ENCODE measurements at places on chromosomes 12 and 14.

DNA sequence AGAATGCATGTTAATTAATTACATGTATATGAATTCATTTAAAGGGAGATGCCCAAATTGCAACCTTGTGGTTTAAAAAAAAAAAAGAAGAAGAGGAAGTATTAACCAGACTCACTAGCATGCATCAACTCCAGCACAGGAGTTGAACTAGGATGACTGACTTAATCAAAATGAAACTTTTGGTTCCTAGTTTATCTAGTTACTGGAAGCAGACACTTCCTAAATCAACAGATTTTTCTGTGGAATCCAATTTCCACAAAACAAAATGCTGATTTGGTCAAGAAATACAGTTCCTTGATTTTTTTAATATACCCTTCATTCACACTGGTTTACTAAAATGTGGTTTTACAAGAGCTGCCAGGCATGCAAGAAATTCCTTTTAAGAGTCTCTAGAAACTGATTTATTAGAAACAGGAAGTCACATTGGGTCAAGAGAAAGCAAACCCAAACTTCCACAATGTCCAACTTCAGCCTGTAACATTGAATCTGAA lies 41.6 kb downstream of the ITPR2 start:
- no peak for DNase-seq

DNA sequence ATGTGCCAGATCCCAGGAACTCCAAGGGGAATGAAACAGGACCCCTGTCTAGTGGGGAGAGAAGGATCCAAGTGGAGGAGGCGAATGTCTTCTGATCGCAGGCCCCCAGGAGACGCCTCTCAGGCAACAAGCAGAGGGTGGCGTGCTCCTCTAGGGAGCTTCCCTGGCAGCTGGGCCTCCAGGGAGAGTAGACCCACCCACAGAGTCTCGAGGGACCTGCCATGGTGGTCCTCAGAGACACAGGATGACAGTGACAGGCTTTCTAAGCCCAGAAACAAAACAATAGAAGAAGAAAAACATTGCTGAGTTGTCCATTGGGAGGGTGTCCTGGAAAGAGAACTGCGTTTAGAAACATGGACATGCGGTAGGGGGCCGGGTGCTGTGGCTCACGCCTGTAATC lies 140.6 kb upstream of the MAP1LC3B2 start:
- DNase-seq: no peak

DNA sequence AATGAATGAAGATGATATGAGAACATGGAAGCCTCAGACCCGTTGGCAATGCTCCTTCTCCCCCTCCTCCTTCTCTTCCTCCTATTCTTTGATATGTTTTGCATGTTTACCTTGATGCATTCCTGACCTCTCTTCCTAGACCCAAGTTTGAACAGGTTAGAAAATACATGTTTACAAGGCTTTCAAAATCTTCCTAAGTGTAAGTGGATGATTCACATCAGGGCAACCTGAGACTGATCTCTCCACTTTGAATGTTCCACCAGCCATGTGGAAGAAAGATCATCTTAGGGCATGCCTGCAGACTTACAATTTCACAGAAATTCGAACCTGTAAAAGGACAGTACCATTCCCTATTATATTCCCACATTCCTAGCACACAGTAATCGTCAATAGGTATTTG lies 18.0 kb upstream of the LDHB start:
- DNase-seq: no peak

DNA sequence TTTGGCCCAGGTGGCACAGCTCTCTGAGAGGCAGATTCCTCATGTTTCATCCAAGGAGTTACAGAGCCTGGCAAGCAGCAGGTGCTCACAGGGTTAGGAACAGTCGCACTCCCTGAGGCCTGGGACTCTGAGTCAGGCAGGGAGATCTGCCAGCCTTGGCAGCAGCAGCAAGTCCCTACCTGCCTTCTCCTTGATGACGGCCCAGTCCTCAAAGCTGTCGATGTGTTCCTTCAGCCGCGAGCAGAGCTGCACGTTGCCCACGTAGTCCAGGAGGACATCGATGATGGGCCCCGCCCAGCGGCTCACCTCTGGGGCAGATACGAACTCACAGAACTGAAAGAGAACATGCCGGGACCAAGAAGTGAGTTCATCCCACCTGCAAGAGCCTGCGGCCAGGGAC lies 10.4 kb downstream of the FAM181A start:
- no peak for DNase-seq

DNA sequence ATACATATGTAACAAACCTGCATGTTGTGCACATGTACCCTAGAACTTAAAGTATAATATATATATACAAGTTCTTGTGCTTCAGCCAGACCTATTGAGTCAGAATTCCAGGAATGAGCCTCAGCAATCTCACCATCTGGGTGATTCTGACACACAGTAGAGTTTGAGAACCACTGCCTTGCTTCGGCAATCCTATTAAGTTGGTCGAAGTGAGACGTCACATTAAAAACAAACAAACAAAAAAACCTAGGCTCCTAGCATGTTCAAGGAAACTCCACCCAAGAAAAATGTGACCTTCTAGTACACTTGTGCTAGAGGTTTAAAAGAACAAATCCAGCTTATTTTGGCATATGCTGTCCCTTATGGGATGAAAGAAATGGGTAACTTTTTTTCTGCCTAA lies 115.8 kb downstream of the SINHCAF start:
- DNase-seq: no peak

GRCh38 chr14:100138082-100138787 lies 21.2 kb downstream of the DEGS2 start:
- DNase-seq: no peak

GRCh38 chr14:77324816-77325745 lies 4.2 kb downstream of the GSTZ1 start:
- DNase-seq: no peak

DNA sequence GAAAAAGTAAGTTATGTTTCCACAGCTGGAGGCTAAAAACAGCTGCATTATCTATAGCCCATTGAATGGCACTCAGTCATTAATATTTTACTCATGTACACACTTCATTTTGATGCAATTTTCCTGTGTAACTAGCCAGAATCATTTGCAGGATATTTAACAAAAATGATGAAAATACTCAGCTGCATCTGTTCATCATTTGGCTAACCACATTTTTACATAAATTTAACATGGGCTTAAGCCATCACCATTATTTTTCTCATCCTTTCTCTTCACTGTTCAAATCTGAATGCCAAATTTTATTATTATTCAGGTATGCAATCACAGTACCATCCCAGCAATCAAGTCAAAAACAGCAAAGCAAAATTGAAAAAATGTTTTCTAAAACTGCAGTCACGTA lies 41.8 kb downstream of the ATXN7L3B start:
- no peak for DNase-seq

- no peak for DNase-seq
Observed at GRCh38 chr12:69935651-69936100, 110.6 kb downstream of the MYRFL start.

DNA sequence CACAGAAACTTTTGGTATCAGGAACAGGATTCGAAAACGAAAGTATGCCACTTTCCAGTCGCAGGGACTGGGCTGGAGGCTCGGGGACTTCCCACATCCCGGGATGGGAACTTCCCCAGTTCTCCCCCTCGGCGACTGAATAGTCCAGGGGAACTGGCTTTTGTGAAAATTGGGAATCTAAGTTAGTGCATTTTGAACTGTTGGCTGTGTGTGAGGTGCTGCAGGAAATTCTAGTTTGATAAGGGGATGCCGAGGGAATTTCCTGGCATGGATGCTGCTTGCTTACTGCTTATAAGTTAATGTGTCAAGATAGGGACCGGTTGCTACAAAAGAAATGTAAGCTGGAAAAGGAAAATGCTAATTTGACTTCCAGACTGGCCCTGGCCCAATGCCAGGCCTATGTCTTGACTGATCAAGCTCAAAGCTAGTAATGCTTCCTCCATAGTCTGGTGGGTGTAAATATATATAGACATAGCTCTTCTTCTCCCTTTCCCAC lies 73.4 kb upstream of the EIF5 start:
- no peak for DNase-seq

GRCh38 chr12:89352242-89352491 lies 134 bp downstream of the DUSP6 start:
- DNase-seq: no peak

DNA sequence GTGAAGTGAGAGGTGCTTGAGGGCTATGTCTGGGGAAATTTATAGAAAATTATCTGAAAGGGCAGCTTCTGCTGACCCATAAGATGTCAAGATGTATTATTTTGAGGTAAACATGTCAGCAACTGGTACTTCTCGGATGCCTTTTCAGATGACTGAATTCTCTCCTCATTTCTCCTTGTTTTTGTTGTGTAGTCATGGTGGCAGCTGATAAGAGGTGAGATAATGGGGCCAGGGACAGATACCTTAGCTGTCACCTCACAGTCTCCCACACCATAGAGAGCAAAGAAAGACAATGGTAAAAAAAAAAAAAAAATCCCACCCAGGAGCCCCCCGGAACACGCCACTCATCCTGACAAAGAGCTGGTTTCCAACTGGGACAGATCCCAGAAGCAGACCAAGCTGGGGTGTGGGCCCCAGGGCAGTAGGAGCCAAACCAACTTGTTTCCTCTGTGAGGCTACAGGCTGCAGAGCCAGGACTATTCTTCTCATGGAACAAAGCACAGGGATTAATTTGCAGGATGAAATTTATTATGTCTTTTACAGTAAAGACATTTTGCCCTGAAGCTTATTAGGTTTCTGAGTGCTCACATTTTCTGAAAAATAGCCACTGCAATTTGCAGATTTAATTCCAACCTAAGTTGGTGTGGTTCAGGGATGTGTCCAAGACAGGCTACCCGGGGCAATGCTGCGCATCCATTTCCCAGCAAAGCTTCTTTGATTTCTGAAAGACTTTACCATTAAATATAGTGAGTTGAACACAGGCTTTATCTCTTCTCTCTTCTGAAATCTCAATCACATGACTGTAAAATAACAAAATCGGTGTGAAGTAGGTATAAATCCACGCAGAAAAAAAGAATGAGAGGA lies 52.2 kb downstream of the NDUFA12 start:
- no peak for DNase-seq

GRCh38 chr14:102581193-102581592 lies 11.3 kb upstream of the RCOR1 start:
- no peak for DNase-seq

Data from esophagus squamous epithelium (tissue), 5 donors.